CD4-positive, alpha-beta T cell treated with Interleukin-12 subunit alpha and Interleukin-12 subunit beta, for 1 hour (primary cell): ENCODE measurements at places on chromosomes 16 and 17.
A peak's percentile ranks its signal among the peaks of the same experiment; 100 is the strongest.

DNA sequence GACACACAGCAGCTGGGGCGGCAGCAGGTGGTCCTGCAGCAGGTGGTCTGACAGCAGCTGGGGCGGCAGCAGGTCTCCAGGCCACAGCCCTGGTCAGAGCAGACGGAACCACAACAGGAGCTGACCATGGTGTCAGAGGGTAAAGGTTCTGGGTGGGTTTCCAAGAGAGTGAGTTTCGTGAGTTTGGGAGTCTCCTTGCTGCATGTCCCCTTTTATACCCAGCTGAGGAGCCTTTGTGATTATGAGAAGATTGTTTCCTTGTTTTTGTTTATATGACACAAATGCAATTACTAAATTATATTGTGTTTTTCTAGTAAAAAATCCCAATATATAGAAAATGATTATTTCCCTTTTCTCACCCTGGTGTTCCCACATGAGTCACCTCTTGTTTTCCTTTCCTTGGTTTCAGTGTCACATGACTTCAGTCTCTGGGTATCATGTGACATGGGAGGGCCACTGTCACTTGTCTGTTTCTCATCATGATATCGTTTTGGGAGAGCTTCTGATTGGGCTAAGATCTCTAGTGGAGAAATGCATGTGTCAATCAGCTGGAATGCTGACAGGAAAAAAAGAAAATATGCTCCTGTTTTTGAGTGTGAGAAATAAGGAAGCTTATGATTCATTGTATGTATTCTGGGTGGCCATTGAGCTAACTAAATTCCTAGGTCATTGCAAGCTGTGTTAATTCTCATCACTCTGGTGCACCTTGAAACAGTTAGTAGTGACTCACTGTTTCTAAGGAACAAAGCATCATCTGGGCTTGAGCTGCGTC, at the start of gene KRTAP4-6:
KRTAP4-6 (minus strand) TSS at position 185 of the 772 bp plus-strand sequence; CDS start at position 128, 57 bp downstream.
- no peak for DNase-seq

- no peak for DNase-seq
Measured at GRCh38 chr17:40440166-40440565, 3.1 kb upstream of the IGFBP4 start.

DNA sequence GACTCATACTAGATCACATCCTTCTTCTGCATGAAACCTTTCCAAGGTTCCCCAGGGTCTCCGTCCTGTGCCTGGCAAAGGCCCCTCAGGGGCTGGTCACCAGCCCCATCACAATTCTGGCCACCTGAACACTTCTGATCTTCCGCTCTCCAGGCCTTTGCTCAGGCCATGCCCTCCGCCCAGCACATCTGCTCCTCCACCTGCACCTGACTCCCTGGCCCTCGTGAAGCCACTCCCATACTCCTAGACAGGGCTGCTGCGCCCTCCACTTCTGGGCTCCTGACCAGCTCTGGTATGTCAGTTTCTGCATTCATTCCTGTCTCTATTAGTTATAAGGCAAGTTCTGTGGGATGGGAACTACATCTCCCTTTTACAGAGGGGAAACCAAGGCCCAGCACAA, 1.9 kb upstream of the MYL11 start:
- no peak for DNase-seq

- DNase-seq = no peak
Measured at GRCh38 chr16:54175169-54175551, 111.4 kb downstream of the IRX3 start.

GRCh38 chr17:35795007-35795870, at the start of gene MMP28:
Gene MMP28 (minus strand): TSS chr17:35795641. CDS start chr17:35795377, 264 bp downstream.
- peak; percentile 22 for DNase-seq

- no peak for DNase-seq
Measured at GRCh38 chr16:80151722-80152111, 389.1 kb upstream of the DYNLRB2 start.

GRCh38 chr17:57935833-57936807, 19.1 kb downstream of the CUEDC1 start:
- no peak for DNase-seq

DNA sequence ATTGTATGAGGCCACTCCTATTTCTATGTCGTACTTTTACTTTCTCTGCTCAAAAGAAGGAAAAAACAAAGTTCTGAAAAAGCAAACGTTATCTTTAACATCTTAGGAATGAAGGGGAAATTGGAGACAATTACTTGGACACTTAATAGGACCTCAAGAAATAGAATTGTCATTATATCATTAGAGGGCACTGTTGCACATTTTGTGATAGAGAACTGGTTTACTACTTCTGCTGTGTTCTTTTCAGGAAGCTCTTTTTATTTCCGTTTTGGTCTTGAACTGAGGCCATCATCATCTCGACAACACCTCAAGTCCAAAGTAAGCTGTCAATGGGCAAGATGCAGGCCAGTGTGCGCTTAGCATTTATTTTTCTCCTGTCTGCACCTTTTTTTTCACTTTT, 14.6 kb downstream of the COG4 start:
- peak; percentile 49 for DNase-seq

DNA sequence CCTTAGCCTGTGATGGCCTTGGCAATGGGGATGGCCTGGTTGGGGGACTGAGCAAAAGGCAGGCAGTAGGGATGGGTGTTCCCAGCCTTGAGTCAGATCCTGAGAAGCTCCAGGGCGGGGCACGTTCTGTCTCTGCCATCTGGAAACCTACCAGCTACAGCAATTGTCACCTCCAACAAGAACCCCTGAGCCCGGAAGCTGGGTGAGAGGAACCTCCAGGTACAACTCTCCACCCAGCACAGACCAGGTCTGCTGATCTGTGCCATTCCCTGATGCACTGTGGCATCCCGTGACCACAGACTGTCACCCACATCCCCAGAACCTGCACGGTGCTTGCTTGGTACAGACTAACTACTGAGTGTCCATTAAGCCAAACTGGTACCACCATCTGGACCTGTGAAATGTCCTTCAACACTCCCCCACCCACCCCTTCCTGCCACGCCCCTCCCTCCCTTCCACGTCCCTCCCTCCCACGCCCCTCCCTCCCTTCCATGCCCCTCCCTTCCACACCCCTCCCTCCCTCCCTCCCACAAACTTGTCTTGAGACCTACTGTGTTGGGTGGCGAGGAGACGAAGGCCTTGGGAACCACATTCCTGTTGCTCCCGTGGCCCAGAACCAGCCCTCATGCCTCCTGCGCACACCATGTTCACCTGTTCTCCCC, 16.6 kb downstream of the MYO15B start:
- DNase-seq = no peak

DNA sequence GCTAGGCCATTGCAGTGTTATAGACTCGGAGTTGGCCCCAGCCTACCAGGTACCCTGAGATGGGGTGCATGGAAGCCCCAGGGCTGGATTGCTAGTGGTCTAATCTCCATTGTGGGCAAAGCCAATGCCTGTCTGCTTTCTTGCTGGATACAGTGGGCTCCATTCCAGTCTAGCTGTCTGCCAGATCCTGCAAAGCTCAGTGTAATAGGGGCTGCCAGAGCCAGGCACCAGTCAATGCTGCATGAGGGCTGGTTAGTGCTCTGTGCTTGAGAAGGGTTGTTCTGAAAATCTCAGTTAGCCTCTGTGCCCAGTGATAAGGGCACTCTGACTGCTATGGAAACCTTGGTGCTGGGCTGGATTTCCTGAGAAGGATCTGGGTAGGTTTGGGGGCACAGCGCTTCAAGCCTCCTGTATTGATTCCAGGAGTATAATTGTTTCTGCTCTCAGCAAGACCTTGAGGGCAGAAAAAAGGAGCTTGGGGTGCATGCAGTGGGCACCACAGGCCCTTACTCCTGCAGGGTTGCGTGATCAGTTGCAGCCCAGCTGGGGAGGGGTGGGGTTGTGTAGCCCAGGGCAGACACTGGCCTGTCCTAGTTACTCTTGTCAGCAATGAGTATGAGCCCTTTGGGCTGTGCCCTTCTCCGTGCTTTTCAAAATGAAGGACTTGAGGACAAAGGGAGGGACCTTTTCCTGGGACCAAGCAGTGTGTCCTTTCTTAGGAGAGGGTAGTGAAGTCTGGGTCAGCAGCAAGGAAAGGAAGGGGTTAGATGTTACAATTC, 19.0 kb downstream of the SMPD3 start:
- DNase-seq = no peak

DNA sequence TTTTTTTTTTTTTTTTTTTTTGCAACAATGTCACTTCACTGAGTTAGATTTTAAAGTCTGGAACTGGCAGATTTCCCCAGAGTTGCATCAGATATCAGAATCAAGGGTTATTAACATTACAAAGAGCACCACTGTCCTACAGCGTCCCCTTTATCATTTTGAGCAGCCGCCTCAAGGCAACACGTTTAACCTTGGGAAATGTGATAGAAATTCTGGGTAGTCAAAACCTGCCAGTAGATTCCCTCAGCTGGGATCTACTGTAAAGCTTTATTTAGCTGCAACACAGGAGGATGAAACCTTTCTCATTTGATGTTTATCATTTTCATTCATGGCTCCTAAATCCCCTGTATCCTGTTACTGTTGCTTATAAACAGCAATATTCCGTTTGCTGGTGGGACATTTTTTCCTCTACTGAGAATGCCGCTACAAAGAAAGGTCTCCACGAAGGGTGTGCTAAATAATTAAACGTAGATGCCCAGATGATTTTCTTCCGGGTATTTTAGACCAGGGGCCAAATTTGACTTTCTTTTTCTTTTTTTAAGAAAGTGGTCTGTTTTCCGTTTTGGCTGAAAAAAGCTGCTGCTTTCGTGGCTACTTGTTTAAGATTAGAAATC, 436.1 kb upstream of the GOT2 start:
- no peak for DNase-seq

DNA sequence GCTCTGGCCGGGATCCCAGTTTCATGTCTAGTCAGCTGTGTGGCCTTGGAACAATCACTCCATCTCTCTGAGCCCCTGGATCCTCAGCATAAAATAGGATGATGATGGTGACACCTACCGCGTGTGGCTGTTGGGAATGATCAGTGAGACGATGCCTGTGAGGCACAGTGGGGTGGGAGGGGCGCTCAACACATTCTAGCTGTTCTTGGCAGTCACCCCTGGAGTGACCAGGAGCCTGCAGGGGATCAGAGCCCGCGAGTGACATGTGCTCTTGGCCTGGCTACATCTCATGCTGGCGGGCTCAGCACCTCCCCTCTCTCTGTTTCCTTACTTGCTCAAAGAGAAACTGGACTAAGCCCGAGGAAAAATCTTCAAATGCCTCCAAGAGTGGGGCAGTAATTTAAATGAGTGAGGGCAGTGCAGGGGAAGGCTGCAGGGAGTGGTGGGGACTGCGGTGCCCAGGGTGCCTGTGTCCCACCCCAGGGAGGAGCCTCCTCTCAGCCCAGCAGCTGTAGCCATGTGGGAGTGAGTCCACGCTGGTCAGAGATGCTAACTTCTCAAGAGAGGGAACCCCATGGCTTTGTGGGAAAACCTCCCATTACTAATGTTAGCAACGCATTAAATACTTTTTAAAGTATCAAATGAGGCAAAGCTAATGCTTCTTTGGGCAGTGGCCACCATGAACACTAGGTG, 23.1 kb upstream of the DOK4 start:
- no peak for DNase-seq

- DNase-seq = no peak
Measured at GRCh38 chr17:45813048-45813725, 29.1 kb downstream of the CRHR1 start.

DNA sequence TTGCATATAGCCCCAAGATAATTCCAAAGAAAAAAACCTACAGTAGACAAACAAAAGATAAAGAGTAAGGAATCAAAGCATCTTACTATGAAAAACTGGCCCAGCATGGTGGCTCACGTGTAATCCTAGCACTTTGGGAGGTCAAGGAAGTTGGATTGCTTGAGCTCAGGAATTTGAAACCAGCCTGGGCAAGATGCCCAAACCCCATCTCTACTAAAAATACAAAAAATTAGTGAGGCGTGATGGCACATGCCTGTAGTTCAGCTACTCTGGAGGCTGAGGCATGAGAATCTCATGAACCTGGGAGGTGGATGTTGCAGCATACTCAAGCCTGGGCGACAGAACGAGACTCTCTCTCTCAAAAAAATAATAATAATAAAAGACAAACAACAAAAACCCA, 764.7 kb upstream of the KIF2B start:
- no peak for DNase-seq

DNA sequence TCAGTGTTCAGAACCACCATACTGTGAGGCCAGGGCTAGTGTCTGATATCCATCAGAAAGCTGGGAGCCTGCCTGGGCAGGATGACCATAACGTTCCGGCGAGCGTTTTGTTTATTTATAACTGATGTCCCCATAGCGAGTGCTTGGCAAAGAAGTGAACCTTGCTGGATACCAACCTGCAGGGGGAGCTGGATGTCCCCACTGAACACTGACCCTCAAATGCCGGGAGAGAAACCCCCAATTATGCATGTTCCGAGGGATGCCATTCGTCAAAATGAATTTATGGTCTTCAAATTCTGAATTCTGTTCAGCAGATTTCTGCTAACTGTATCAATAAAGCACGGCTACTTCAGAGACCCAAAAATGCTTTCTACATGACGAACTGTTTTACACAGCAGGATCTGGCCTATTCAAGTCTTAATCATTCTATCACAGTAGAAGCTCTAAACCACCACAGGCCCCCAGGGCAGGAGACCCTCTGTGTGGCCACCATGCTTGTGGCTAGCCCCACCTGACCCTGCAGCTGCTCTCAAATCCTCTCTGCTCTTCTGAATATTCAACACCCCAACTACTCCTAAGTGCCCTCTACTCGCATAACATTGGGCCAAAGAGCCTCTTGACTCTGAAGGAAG, 15.2 kb downstream of the MED24 start:
- peak; percentile 15 for DNase-seq

GRCh38 chr16:35752773-35753558, 2293.6 kb downstream of the TP53TG3F start:
- DNase-seq = no peak

DNA sequence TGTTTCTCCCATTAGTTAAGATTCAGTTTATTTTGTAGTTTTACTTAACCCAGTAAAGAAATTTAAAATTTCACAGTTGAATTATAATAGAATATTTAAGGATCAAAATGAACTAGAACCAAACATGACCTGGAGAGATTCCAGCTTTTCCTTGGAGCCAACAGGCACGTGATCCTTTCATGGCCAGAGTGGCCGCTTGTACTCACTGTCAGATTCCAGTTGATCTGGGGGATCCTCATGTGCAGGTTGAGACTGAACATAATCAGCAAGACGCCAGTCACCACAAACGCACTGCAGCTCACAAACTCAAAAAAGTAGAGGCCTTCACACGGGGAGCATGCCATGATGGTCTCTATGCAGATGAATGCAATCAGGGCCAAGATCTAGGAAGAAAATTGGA, 31.7 kb downstream of the CMTM3 start:
- no peak for DNase-seq

DNA sequence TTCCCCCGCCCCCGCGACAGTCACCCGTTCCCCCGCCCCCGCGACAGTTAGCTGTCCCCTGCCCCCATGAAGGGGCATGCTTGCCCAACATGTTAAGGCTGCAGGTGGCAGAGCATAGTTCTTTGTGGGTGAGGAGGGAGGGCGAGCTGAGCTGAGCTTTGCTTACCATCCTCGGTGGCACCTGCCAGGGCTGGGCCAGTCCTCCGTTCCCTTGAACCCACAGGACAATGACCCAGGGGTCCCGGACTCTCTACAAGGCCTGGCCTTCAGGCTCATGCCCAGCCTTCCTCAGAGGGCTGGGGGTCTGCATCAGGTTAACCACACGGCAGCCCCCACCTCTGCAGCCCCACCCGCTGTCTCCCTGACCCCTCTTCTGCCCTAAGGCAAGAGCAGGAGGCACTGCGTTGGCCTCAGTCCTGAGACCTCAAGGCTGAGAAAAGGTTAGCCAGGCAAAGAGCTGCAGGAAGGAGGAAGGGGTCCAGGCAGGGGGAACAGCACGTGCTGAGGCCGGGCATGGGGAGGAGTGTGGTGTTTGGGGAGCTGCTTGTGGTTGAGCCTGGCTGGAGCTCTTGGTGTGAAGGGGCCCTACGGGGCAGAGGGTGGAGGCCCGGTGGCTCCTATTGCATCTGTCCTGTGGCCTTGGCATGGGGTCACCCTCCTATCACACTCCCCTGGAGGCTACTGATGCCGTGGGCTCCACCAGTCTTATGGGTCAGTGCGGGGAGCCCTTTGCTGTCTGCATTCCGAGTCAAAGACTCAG, 11.4 kb upstream of the DOC2B start:
- DNase-seq = no peak
